Activated naive CD8-positive, alpha-beta T cell treated with anti-CD3 and anti-CD28 coated beads for 36 hours (primary cell): ENCODE measurements at places on chromosomes 3 and 15. TPM values are rescaled to one million over a fixed set of nuclear protein-coding genes. Genes with fewer than 3 reads are reported as not detected.

GRCh38 chr3:71629711-71630110 lies 46.2 kb upstream of the FOXP1 start:
- no peak for DNase-seq
- H3K4me3 ChIP-seq, result no peak overlapping the region
- peaks cover 4% of the 10 kb centered on the region for H3K36me3 ChIP-seq
- no peaks in the 10 kb centered on the region for H3K27me3 ChIP-seq
- H3K4me1 ChIP-seq, result no peaks in the 10 kb centered on the region

DNA sequence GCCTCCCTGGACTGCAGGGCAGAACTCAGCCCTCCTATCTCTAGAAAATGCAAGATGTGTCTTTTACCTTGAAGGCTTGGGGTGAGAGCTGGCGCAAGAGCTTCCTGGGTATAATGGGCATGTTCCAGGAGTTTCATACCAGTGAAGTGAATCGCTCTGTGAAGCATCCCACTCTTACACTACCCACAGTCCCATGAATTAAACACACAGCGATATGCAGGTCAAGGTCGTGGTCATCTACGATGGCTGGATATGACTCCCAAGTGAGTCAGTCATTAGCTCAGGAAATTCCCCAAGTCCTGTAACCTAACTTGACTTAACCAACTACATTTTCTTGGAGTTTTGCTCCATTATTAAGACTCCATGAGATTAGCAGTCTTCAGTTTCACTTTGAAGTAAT lies 439.7 kb downstream of the NTRK3 start:
- no peak overlapping the region for H3K4me3 ChIP-seq
- no peak for DNase-seq
- H3K36me3 ChIP-seq, result no peaks in the 10 kb centered on the region
- no peaks in the 10 kb centered on the region for H3K4me1 ChIP-seq

GRCh38 chr3:148950806-148951205 lies 40.5 kb upstream of the GYG1 start:
- no peaks in the 10 kb centered on the region for H3K36me3 ChIP-seq
- H3K27ac ChIP-seq, result no peak overlapping the region
- peaks cover 2% of the 10 kb centered on the region for H3K27me3 ChIP-seq
- DNase-seq, result no peak
- H3K4me3 ChIP-seq, result no peak overlapping the region
- no peaks in the 10 kb centered on the region for H3K4me1 ChIP-seq

- no peaks in the 10 kb centered on the region for H3K27me3 ChIP-seq
- no peak overlapping the region for H3K27ac ChIP-seq
- no peaks in the 10 kb centered on the region for H3K4me1 ChIP-seq
- no peaks in the 10 kb centered on the region for H3K36me3 ChIP-seq
- H3K4me3 ChIP-seq, result no peak overlapping the region
Observed at GRCh38 chr3:7781395-7781794, 720.2 kb upstream of the LMCD1 start.

- H3K27ac ChIP-seq, result no peak overlapping the region
- no peak overlapping the region for H3K4me3 ChIP-seq
- H3K4me1 ChIP-seq, result peaks cover 33% of the 10 kb centered on the region
- H3K36me3 ChIP-seq, result peaks cover 21% of the 10 kb centered on the region
Observed at GRCh38 chr3:72821161-72821781, 27.0 kb downstream of the SHQ1 start.

DNA sequence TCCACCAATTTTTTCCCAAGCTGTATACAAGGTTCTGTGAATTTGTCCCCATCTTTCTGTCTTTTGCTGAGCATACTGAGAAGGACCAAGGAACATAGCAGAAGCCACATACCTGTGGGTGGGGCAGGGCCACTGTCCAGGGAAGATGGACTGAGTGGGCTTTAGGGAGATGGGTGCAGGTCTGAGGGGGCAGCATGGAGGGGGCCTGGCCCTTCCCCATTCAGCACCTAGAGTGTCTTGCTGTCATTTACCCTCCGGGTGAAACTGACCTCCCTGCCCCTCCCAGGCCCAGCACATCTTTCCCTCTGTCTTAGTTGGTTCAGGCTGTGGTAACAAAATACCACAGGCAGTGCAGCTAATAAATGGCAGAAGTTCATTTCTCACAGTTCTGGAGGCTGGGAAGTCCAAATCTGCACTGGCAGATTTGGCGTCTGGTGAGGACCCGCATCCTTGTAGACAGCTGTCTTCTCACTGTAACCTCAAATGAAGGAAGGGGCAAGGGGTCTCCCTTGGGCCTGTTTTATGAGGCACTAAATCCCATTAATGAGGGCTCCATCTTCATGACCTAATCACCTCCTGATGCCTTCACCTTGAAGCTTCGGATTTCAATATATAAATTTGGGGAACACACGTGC lies 180.0 kb upstream of the SMAD3 start:
- H3K36me3 ChIP-seq, result no peaks in the 10 kb centered on the region
- no peaks in the 10 kb centered on the region for H3K27me3 ChIP-seq
- H3K4me3 ChIP-seq, result no peak overlapping the region
- H3K4me1 ChIP-seq, result no peaks in the 10 kb centered on the region
- DNase-seq, result no peak
- H3K27ac ChIP-seq, result no peak overlapping the region

Gene P3H2
- not detected for total RNA-seq

Gene CD86
- 0.08 TPM for total RNA-seq

DNA sequence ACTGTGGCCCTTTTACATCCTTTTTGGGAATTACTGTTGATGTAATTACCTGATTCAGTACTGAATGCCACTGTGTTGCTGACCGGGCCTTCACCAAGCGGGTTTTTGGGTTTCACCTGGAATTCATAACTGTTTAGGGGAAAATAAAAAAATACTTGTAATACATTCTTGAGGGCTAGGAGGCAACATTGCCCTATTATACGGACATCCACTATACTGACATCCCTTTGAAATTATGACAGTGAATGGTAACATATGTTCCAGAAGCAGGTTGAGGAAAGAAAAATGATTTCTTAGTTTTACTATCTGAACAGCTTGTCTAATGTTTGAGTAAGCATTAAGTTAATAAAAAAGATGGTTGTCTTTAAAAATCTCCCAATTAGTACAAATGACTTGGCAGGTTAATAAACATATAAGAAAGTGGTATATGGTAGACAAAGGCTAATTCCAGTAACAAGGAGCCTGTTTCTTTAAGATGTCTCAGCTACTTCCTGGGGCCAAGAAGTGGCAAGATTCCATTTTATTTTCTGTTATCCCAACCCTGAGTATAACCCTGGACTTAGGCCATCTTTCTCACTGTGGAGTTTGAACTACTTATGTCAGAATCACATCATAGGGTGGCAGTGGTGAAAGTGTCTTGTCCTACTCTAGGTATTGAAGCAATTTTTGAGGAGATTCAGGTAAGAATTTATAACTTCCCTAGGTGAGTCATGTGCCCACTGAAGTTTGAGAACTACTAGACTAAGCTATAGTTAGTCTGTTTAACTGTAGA lies 45.5 kb downstream of the TFG start:
- no peak for DNase-seq
- H3K36me3 ChIP-seq, result peaks cover 10% of the 10 kb centered on the region
- H3K27ac ChIP-seq, result no peak overlapping the region
- H3K4me1 ChIP-seq, result no peaks in the 10 kb centered on the region
- H3K4me3 ChIP-seq, result no peak overlapping the region

DNA sequence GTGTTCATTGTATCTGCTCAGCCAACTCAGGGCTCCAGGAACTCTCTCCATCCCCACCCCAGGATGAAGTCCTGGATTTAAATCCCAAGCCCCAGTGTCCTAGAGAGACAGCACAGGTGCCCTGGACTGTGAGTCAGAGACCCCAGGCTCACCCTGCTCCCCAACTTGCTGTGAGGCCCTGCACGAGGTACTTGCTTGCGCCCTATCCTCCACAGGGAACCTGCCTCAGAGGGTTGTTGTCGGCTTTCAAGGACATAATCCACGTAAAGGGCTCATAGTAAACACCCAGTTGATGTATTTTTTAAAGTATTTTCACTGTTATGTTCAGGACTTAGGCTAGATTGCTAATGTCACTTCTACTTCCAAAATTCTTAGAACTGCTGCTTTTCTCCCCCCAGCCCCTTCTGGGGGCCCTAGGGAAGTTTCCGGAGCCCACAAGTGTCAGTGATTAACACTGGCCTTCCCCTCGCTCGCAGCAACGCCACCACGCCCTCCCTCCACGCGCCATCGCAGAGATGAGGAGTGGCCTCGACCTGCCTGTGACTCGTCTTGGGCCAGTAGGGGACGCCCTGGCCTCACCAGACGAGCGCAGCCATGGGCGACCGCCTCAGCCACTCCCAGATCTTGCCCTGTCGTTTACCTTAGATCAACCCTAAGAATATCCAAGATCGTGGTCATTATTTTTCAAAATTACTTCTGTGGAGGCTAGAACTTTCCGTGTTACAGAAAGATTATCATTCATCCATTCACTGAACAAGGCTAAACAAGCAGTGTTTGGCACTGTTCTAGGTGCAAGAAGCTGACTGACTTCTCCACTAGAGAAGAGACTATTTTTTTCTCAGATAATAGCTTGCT lies 6.0 kb upstream of the SRP14 start:
- peak overlapping the region; percentile 63 for H3K4me3 ChIP-seq
- H3K27me3 ChIP-seq, result no peaks in the 10 kb centered on the region
- peak overlapping the region; percentile 51 for H3K27ac ChIP-seq
- H3K4me1 ChIP-seq, result peaks cover 73% of the 10 kb centered on the region

GRCh38 chr15:71659730-71660067 lies 150.7 kb upstream of the NR2E3 start:
- peaks cover 11% of the 10 kb centered on the region for H3K27me3 ChIP-seq
- H3K4me1 ChIP-seq, result no peaks in the 10 kb centered on the region
- H3K4me3 ChIP-seq, result no peak overlapping the region
- no peak for DNase-seq
- no peak overlapping the region for H3K27ac ChIP-seq
- H3K36me3 ChIP-seq, result no peaks in the 10 kb centered on the region

DNA sequence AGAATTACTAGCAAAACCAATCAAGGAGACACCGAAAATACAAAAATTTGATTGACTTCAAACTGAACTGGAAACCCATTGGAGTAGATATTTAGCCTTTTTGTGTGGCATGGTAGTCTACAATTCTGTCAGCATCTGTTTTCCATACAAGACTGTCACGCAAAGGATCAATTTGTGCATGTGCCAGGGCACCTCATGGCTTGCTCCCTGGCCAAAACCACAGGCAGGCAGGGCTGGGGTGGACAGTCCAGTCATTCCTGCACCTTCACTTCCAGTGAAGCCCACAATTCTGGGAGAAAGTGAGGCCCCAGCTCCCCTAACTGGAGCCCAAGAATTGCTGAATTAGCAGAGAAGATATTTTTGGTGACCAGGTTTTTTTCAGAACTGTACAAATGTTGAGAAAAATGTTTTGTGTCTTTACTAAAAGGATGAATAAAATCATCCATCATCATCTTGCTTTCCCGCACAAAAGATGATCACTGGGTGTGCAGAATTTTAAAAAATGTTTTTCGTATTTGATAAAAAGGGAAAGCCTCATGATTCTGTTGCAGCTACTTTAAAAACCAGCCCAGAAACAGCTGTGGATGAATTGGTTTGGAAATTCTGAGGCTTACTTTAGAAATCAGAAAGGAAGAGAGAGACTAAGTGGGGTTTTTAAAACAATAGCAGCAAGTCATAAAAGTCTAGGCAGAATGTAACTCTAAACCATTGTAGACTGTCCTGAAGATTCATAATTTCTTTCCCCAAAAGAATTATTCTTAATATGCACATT lies 86.4 kb downstream of the PCCB start:
- no peaks in the 10 kb centered on the region for H3K4me1 ChIP-seq

GRCh38 chr3:128128251-128128650 lies 4.6 kb upstream of the RUVBL1 start:
- DNase-seq, result no peak
- peaks cover 3% of the 10 kb centered on the region for H3K36me3 ChIP-seq
- H3K27me3 ChIP-seq, result no peaks in the 10 kb centered on the region
- H3K27ac ChIP-seq, result no peak overlapping the region

- no peak overlapping the region for H3K27ac ChIP-seq
- no peaks in the 10 kb centered on the region for H3K4me1 ChIP-seq
- no peaks in the 10 kb centered on the region for H3K27me3 ChIP-seq
- no peak overlapping the region for H3K4me3 ChIP-seq
Observed at GRCh38 chr15:101100593-101101442, 151.0 kb downstream of the CHSY1 start.

Gene TGM5
- 0.38 TPM for total RNA-seq

DNA sequence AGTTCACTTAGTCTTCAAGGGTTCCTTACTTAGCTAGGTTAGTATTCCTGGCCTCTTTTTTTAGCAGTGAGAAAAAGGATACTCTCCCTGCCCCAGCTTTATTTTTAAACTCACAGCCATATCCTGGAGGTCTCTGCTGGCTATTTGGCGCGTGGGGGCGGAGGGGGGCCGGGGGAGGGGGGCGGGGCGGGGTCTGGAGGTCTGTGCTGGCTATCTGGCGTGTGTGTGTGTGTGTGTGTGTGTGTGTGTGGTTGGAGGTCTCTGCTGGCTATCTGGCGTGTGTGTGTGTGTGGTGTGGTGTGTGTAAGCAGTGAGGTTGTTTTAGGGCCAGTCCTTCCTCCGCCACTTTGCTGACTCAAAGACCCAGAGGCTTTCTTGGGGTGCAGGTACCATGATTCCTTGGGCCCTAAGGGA lies 579 bp upstream of the PLAAT1 start:
- H3K4me1 ChIP-seq, result no peaks in the 10 kb centered on the region
- DNase-seq, result no peak
- peak overlapping the region; percentile 61 for H3K4me3 ChIP-seq
- H3K27ac ChIP-seq, result no peak overlapping the region
- H3K36me3 ChIP-seq, result no peaks in the 10 kb centered on the region

DNA sequence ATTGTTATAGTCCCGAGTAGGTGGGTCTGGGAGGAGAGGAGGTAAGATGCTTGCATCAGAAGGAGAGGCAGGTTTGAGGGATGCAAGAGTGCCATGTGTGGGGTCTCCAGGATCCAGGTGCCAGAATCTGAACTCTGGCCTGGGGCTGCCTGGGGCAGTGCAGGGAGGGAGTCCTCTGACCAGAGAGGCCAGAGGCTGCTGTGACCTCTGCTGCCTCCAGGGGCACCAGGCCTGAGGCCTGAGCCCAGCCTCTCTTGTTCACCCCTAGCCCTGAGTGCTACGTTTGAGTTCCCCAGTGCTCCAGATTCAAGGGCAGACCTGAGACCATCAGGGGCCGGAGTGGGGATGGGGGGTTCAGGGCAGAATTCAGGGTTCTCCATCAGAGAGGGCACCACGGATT lies 7.4 kb downstream of the SLC38A3 start:
- no peaks in the 10 kb centered on the region for H3K4me1 ChIP-seq
- H3K36me3 ChIP-seq, result no peaks in the 10 kb centered on the region
- no peak overlapping the region for H3K4me3 ChIP-seq
- no peak overlapping the region for H3K27ac ChIP-seq

- peak; percentile 12 for DNase-seq
- no peaks in the 10 kb centered on the region for H3K4me1 ChIP-seq
- peaks cover 7% of the 10 kb centered on the region for H3K27me3 ChIP-seq
- no peak overlapping the region for H3K27ac ChIP-seq
Observed at GRCh38 chr3:156448300-156448699, 106.6 kb downstream of the SSR3 start.

- no peak overlapping the region for H3K4me3 ChIP-seq
- H3K36me3 ChIP-seq, result no peaks in the 10 kb centered on the region
- no peaks in the 10 kb centered on the region for H3K4me1 ChIP-seq
- peaks cover 8% of the 10 kb centered on the region for H3K27me3 ChIP-seq
- no peak overlapping the region for H3K27ac ChIP-seq
Observed at GRCh38 chr3:54631516-54632325, 296.1 kb downstream of the LRTM1 start.

- no peak for DNase-seq
- no peak overlapping the region for H3K4me3 ChIP-seq
- no peak overlapping the region for H3K27ac ChIP-seq
- H3K4me1 ChIP-seq, result no peaks in the 10 kb centered on the region
Observed at GRCh38 chr15:76217029-76217881, 94.0 kb downstream of the ETFA start.

Gene AP3B2
- total RNA-seq, result 0.30 TPM
